ENCODE measurements at places on chromosomes 6 and 20.
A peak's percentile ranks its signal among the peaks of the same experiment; 100 is the strongest.

GRCh38 chr6:6885521-6886170, 222.1 kb upstream of the RREB1 start:
- no peak for DNase-seq

DNA sequence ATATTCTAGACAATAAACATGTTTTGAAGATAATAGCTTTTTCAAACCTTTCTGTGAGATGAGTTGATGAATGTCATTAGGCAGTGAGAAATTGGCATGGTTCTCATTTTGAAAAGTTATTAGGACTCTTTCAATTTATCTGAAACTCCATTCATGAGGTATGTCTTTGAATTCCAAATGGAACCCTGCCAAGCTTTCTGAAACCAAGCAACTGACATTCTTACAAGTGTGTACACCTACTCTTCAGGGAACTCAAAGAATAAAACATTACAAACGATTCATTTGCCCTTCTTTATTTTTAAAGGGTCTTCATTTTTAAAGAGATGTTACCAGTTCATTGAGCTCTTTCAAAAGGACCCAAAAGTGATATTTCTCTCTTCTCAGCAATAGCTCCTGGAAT, 2.1 kb upstream of the TRDN start:
- DNase-seq, result no peak

DNA sequence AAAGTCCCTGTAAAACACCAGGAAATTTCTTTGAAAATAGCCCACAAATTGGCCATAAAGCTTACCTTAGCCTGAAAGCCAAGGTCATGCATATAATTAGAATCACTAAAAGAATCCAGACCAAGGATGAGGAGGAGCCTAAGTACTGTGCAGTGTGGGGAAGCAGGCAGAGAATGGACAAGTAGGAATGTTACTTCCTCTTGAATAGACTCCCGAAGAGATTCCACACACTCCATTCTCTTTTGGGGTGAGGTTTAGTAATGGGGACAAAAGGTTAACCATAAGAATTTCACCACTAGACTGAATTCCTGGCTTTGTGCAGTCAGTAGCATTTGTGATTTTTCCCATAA, 27.5 kb upstream of the MARCKS start:
- DNase-seq, result no peak

GRCh38 chr6:43771210-43771857, 1.3 kb downstream of the VEGFA start:
- DNase-seq, result peak; percentile 31

DNA sequence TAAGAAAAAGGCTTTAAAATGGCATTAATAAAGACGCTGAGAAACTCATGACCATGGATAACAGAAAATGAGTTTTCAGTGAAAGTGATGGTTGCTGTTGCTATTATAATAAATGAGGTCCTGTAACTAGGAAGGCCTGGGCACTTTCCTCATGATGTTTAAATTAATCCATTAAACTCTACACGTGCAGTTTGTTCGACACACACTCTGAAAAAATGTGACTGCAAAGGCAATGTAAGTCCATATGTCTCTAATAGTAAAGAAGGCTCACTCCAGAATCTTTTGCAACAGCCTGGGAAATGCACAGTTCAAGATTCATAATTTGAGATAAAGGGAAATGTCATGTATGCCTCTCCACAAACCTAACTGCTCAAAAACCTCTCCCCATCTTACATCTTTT, 153.4 kb downstream of the COL12A1 start:
- no peak for DNase-seq

- no peak for DNase-seq
Observed at GRCh38 chr6:14379568-14379967, 262.0 kb downstream of the CD83 start.

GRCh38 chr6:150142670-150143515, at the start of gene PPP1R14C:
Gene PPP1R14C (plus strand): TSS chr6:150143044. CDS start chr6:150143193, 149 bp downstream.
- no peak for DNase-seq

GRCh38 chr6:6750594-6751265, 162.2 kb downstream of the LY86 start:
- DNase-seq, result no peak

DNA sequence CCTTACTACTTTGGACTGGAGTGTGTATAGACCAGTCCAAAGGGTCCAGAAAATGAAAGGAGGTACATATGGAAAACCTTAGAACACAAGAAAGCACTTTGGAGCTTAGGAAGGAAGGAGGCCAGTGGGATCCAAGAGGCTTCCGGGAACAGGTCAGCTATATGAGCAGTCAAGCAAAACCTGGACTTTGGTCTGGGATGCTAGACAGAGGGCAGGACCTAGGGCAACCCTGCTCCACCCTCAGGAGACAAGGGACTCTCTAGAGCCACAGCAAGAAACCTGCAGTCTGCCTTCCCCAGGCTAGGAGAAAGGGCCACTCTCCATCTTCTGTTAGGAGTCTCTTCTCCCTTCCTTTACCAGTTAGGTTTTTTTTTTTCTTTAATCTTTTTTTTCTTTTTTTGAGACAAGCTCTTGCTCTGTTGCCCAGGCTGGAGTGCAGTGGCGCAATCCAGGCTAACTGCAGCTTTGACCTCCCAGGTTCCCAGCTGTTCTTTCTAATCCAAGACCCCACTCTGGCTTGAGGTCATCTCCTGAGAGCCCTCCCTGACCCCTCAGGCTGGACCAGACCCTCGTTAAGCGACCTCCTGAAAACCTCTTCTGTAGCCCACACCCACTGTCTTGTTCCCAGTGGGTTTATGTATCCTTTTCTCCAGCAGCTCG, 4.6 kb downstream of the KCNK5 start:
- no peak for DNase-seq

DNA sequence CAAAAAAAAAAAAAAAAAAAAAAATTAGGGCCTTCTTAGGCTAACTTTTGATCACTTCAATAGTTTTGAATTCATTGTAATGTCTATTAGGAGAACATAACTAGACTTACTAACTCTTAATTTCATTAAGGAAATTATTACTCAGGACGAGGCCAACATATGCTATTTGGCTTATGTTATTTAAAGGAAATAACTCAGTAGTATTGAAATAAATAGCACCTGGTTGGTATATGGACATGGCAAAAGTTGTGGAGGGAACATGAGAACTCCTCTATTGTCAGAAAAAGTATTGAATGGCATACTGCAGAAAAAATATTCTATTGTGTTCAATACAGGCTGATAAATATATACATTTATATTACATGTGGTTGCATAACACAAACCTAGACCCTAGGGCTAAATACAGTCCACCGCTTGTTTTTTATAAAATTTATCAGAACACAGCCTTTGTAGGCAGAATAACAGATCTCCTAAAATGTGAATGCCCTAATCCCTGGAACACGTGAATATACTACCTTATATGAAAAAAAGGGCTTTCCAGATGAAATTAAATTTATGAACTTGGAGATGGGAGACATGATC, 18.0 kb downstream of the CYP24A1 start:
- no peak for DNase-seq

Data from HT1080 (cell line).